NCI-H146 (cell line): ENCODE measurements at places on chromosomes 12 and 14.

DNA sequence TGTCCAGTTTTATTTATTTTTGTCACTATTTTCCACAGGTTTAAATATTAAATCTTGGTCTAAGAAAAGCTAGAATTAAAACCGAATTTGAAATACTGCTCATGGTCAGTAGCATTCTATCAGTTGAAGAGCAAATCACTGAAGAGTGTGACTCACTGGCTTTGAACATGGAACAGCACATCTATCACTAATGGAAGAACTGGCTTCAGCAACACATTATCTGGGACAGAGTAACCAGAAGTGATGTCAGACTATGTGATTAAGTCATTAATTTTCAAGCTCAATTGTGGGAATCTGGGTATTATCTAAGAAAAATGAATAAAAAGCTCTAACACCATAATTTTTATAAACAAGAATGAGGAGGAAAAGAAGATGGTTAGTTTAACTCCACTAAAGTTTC lies 527.5 kb downstream of the TMTC2 start:
- DNase-seq, result no peak

DNA sequence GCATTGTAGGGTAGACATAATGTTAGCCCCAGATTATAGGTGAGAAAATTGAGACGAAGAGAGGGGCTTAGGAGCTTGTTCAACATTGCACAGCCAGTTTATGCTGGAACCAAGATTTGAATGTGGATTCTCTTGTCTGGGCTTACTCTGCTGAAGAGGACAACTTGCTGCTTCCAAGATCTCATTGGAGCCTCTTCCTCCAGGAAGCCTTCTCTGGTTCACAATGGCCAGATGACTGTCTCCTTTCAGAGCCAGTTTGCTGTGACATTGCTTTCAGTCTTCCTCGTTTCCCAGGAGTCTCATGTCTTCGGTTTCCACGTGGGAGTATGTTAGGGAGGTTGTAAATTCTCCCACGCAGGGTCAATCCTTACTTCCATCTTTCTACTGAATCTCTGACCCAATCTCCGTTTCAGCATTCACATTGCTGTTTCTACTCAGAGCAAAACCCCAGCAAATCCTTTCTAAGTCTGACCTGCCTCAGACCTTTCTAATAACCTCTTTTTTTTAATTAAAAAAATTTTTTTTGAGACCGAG lies 62.2 kb upstream of the LHX5 start:
- DNase-seq, result no peak

- DNase-seq, result no peak
Observed at GRCh38 chr12:3998968-3999792, 126.0 kb upstream of the PARP11 start.

GRCh38 chr14:67863223-67863622 lies 43.6 kb downstream of the RAD51B start:
- no peak for DNase-seq

- DNase-seq, result peak; percentile 16
Observed at GRCh38 chr14:60981633-60982455, 799 bp downstream of the SLC38A6 start.

- no peak for DNase-seq
Observed at GRCh38 chr12:3353621-3354020, 137.4 kb upstream of the PRMT8 start.

- peak; percentile 54 for DNase-seq
Observed at GRCh38 chr12:14403293-14403692, 37.8 kb downstream of the ATF7IP start.

GRCh38 chr12:32661706-32662105 lies 17.4 kb upstream of the DNM1L start:
- peak; percentile 48 for DNase-seq

GRCh38 chr14:64825006-64825405 lies 54.7 kb downstream of the SPTB start:
- no peak for DNase-seq

DNA sequence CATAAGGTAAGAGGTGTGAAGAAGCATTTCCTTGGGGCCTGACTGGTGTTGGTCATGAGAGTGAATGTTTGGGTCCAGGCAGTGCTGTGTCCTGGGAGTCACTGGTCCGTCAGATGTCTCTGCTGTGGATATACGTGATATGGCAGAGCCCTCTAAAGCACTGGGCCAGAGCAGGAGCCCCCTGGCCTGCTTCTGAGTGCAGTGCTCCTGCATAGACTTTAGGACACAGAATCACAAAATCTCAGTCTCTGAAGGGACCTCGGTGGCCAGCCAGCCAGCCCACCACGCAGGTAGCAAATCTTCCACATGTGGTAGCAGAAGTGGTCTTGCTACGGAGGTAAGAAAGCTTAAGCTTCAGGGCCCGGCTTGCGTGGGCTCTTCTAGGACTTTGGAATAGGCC lies 18.5 kb upstream of the AQP2 start:
- DNase-seq, result no peak

DNA sequence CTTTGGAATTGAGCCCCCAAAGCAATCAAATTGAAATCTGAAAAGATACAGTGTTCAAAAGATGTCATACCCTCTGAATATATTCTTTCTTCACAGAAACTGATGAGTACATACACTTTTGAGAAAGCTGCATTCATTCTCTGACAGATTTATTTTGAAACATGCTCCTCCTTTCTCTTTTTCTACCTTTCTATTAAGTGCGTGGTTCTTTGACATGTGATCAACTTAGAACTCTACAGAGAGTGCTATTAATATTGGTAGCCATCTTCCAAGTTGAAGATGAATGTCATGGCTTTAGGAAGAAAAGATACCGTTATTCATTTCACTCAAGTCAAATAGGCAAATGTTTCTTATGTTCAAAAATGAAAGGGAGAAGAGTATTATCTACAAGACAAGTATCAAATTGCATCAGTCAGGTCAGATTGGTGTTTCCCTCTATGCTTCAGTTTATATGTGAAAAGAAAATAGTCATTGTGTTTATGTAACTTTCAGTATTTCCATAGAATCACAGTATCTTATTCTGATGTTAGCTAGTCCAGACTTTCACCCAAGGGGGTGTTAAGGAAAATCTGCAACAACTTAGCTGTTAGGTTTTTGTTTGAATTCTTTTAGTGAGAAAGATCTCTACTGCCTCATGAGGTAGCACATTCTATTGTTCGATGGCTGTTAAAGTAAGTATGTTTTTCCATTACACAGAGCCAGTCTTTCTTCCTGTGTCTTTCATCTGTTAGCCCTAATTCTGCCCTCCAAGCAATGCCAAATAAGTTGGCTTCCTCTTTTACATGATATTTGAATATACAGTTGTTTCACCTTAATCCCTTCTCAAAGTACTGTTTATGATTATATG lies 55.4 kb upstream of the GARIN2 start:
- DNase-seq, result no peak

DNA sequence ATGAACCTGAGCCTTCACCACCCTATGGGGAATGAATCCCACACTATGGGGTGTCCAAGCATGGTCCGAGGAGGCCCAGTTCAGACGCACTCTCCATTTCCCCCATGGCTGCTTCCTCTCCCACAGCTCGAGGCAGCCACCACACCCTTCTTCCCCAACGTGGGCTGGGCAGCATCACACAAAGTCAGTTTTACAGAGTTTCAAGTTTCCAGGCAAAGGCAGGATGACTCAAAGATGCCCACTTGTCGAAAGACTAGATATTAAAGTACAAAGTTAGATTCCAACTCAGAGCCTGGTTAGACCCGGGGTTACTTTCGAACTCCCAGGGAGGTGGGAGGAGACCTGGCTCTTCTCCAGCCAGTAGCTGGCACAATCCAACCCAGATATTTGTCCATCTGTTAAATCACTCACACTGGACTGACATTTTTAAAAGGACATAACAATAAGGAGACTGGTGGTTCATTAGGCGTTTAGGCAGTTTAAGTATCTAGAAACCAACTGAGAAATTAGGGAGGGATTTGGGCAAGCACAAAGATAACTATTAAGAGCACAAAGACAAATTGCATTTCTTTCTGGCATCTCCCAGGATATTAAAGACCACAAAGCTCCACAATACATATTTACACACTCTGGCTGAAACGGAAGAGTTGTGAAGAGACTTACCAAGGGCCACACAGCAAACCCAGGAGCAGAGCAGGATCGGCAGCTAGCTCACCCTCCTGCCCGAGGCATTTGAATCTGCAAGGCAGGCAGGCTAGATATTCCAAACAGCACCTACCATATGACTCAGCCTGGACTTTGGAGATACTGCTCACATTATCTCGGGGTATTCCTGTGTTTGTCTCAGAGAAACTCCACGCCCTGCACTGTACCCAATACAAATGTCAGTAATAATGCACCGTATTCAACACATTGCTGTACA lies 34.8 kb downstream of the TMCC3 start:
- no peak for DNase-seq

DNA sequence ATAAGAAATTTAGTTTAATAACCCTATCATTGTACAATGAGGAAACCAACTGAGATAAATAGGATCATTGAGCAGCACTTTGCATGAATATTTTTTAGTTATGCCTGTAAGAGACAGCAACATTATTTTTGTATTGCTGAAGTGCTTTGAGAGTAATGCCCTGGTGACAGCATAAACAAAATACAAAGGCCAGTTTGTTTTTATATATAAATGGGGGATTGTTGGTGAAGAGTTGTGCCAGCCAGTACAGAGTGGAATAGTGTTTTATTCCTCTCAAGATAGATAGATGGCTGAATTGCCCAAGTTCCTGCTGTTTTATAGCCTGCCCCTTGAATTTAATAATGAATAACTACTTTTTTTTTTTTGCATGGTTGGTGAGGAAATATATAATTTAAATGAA lies 101.8 kb downstream of the CNTN1 start:
- no peak for DNase-seq

DNA sequence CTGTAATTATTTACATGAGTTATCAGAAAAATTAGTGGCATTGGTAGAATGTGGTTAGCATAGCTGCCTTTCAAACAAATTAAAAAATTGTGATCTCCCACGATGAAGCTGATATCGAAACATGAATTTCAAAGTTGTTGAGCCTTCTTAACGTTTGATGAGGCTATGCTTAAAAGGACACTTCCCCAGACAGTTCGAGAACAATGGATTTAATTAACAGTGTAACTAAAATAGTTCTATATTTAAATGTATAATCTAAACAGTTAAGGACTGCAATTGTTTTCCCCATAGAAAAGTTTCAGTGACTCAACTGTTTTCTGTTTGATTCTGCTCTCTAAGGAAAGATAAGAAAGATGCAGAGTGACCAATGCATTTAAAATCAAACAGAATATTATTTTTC lies 1.6 kb downstream of the CLEC2B start:
- no peak for DNase-seq

GRCh38 chr14:101118746-101119591 lies 215.4 kb upstream of the RTL1 start:
- DNase-seq, result peak; percentile 75

- DNase-seq, result no peak
Observed at GRCh38 chr14:103141117-103141796, 18.0 kb downstream of the TNFAIP2 start.

DNA sequence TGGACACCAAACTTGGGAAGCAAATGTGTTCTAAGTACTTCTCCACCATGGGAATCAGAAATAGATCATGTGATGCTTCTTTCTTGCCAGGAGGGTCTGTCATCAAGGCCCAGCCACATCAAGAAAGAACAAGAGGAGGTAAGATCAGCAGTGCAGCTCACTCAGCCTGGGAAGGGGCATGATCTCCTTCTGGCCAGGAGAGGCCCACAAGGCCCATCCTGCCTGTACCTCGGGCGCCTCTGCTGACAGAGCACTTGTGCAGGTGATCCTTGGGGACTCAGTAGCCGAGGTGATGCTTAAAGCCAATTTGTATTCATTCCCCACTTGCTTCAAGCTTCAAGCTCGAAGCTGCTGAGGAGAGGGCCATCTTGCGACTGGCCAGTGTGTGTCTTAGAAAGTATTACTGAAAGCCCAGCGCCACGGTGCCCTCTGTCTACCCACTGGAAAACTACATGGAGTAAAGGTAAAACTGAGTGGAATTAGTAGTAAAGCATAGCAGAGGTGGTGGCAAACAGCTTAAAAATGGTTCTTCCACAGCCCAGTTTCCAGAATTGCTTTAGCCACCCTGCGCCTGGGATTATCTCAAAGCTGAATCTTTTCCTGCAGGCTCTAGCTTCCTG lies 26.2 kb downstream of the RTRAF start:
- DNase-seq, result peak; percentile 13

DNA sequence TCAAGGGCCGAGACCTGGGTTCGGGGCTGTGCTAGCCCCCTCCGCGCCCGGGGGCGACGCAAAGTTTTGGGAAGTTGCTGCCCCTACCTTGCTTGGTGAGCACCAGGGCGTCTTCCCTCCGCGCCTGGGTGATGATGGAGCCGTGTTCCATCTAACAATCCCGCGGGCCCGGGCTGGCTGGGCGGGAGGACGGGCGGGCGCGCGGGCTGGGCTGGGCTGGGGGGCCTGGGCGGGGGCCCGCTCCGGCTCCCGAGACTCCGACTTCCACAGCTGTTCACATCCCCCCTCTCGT lies 298 bp downstream of the CTDSP2 start:
- peak; percentile 52 for DNase-seq

DNA sequence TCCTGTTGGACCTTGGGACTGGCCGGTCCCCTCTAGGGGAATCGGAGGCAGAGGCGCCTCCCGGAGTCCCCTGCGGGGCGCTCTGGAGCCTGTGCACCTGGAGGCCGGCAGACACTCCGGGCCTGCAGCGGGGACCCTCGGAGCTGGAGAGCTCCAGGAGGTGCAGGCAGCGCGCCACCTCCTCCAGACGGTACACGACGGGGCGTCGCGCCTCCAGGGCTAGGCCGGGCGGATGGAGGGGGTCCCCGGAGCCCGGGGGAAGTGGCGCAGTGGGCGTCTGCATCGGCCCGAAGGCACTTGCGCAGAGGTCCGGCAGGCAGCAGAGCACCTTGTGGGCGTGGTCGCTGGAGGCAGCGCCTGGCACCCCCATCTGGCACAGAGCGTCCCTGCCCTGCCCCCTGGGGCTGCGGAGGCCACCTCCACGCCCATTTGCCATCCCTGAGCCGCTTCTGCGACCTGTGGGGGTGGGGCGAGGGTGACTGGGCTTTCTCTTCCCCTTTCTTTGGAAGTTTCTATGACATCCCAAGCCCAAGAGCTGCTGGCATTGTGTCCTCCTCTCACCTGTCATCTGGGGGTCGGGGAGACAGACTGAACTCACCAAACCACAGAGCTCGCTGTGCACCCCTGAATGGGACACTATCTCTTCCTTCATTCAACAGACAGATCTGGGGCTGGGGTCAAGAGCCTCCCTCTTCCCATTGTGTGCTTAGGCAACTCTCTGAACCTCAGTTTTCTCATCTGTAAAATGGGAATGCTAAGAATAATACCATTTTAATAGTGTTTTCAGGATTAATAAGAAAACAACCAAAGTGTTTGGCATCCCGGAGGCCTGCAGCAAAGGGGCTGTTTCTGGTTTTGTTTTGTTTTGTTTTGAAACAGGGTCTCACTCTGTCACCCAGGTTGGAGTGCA lies 37.5 kb upstream of the CORO1C start:
- peak; percentile 81 for DNase-seq

- peak; percentile 36 for DNase-seq
Observed at GRCh38 chr14:76776428-76777251, 15.4 kb downstream of the VASH1 start.

- DNase-seq, result no peak
Observed at GRCh38 chr12:111457577-111457976, 51.9 kb downstream of the SH2B3 start.

DNA sequence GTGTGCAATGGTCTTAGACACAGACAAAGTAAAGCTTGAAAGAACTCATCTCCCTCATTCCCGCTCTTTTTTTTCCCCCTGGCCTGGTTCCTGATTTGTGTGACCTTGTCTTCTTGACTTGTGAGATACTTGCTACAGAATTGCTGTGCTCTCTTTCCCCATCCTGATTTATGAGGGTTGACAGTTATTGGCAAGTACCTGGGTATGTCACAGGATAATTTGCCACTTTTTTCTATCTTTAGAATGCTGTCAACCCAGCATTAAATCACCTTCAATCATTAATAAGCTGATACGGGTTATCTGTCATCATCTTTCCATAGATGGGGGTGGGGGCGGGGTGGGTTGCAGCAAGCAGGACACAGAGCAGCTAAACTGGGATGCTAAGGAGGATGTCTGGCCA lies 144.4 kb upstream of the PRICKLE1 start:
- DNase-seq, result no peak
